Activated naive CD8-positive, alpha-beta T cell treated with anti-CD3 and anti-CD28 coated beads, Interleukin-2, amount 10 ng/mL, durations not matched to agents 7 days and 5 days (primary cell): ENCODE measurements at places on chromosomes 16 and 17. TPM values are rescaled to one million over a fixed set of nuclear protein-coding genes. Genes with fewer than 3 reads are reported as not detected.

GRCh38 chr17:31434727-31435050 lies 43.2 kb downstream of the RAB11FIP4 start:
- no peak overlapping the region for H3K4me3 ChIP-seq
- H3K36me3 ChIP-seq = no peaks in the 10 kb centered on the region
- peaks cover 27% of the 10 kb centered on the region for H3K27me3 ChIP-seq
- H3K27ac ChIP-seq = no peak overlapping the region
- peaks cover 14% of the 10 kb centered on the region for H3K4me1 ChIP-seq
- DNase-seq = no peak

- H3K27ac ChIP-seq = no peak overlapping the region
- H3K36me3 ChIP-seq = peaks cover 6% of the 10 kb centered on the region
- no peak overlapping the region for H3K4me3 ChIP-seq
- H3K4me1 ChIP-seq = peaks cover under 1% of the 10 kb centered on the region
- DNase-seq = no peak
Observed at GRCh38 chr16:24758373-24758772, 28.9 kb downstream of the TNRC6A start.

DNA sequence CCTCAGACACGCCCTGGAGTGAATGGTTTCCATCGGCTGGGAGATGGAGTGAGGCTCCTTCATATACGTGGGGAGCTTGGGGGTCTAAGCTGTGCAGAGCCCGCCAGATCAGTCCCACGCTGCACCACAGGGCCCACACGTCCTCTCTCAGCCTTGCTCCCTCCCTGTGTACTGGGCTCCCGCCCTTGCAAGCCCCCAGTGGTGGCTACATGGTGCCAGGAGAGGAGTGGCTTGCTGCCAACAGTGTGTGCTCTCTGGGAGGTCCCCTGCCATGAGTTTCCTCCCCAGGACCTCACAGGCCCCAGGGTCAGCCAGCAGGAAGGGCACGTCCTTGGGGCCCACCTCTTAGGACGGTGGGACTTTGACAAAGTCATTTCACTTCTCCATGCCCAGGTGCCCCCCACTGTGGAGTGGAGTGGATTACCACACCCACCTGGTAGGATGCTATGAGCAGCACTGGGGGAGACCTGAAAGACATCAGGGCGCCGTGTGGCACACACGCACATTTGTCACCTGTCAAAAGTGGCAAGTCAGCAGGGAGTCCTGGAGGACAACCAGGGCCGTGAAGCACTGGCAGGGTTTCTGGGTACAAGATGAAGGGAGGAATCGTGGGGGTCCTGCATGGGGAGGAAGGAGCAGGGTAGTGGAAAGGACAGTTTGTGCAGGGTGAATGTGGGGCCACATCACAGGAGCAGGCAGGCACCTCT lies 13.7 kb downstream of the SLC5A10 start:
- H3K4me1 ChIP-seq = peaks cover 3% of the 10 kb centered on the region
- no peaks in the 10 kb centered on the region for H3K27me3 ChIP-seq
- no peak overlapping the region for H3K27ac ChIP-seq
- no peaks in the 10 kb centered on the region for H3K36me3 ChIP-seq

Gene FCSK
- total RNA-seq = 24.3 TPM

Gene PPP1R27
- not detected for total RNA-seq

Gene LLGL1
- 21.3 TPM for total RNA-seq
